ENCODE measurements at places on chromosomes 7 and 10.

DNA sequence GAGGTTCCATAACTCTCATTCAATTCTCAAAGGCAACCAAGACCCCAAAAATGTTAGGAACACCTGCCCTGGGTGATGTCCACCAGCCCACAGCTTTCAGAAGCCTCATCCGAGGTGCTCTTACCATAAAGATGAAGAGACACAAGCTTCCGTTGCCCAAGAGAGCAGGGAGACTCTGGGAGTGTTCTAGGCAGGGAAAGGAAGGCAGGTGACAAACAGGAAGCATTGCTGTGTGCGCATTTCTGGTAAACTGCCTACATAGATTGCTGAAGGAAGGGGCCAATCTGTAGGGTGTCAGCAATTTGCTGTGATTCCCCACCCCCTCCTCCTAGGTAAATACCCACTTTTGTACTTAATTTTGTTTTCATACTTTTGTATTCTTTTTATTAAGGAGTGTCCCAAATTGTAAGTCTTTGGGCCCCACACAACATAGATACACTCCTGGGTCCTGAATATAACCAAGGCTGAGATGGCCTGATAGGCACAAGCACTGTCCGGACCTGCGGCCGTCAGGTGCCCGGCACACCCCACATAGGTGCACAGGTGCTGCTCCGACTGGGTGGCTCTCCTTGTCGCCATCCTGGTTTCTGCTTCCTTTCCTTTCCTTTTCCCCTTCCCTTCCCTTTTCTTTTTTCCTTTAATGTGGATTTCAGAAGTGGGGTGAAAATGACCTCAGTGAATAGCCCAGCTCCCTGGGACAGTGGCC, 51.4 kb upstream of the SMNDC1 start:
- DNase-seq, result no peak

DNA sequence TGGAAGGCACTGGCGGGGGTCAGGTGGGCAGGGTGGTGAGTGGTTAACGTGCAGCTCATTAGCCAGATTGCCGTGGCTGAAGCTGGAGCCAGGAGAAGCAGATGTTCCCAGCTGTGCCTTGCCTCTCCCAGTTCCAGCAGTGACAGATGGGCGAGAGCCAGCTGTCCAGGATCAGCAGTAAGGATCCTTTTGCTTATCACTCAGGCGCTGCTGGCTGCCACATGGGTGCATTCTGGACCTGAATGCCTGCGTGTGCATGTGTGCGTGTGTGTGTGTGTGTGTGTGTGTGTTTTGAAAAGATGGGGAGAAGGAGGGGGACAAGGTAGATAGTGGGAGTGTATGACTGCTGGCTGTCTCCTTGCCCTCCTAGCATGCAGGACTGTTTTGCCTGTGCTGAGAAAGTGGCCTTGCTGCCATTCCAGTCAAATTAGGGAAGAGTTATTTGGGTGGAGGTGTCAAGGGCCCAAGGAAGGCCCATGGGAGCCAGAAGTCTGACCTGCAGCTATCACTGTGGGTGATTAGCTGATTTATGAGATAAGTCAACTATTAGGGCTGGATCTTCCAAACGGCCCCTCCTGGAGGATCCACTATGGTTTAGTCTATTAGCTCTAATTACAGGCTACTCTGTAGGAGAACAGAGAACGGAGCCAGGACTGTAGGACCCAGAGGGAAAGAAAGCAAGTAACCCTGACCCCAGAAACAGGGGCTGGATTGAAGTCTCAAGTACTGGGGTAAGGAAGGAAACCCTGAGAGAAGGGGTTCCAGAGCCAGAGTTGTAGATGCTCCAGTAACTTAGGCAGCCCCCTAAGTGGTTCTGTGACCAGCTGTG, 3.3 kb downstream of the EPHA1 start:
- no peak for DNase-seq

GRCh38 chr10:78255214-78255613, 221.6 kb downstream of the RPS24 start:
- DNase-seq, result no peak

DNA sequence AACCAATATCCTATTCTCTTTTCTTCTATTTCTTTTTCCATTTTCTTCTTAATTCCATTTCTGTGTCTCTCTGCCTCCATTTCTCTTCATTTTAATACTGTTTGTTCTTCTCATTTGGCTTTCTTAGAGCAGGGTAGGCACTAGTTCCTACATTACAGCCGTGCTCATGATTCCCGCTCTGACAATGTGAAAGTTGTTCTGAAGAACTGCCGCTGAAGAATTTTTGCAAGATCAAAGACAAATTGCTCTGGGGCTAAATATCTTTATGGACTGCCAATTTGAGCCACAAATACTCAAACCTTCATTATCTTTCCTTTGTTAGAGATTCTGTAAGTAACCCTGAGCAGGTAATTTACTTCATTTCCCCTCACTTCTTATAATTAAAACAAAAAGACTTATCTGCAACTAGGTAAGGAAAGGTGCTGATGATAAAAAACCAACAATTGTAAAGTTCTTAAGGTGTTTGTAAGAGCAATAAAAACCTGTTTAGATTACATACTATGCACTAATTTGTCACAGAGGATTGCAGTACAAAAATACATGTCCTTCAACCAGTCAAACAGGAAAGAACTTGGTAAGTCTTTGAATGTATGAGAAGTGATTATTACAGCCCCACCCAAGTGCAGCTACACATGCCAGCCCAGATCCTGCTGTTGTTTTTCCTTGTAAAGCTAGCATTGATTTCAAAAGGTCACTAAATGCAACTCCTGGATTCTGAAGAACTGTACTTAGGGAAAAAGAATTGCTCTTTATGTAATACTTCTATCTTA, 127.5 kb downstream of the COL28A1 start:
- DNase-seq, result peak; percentile 36

DNA sequence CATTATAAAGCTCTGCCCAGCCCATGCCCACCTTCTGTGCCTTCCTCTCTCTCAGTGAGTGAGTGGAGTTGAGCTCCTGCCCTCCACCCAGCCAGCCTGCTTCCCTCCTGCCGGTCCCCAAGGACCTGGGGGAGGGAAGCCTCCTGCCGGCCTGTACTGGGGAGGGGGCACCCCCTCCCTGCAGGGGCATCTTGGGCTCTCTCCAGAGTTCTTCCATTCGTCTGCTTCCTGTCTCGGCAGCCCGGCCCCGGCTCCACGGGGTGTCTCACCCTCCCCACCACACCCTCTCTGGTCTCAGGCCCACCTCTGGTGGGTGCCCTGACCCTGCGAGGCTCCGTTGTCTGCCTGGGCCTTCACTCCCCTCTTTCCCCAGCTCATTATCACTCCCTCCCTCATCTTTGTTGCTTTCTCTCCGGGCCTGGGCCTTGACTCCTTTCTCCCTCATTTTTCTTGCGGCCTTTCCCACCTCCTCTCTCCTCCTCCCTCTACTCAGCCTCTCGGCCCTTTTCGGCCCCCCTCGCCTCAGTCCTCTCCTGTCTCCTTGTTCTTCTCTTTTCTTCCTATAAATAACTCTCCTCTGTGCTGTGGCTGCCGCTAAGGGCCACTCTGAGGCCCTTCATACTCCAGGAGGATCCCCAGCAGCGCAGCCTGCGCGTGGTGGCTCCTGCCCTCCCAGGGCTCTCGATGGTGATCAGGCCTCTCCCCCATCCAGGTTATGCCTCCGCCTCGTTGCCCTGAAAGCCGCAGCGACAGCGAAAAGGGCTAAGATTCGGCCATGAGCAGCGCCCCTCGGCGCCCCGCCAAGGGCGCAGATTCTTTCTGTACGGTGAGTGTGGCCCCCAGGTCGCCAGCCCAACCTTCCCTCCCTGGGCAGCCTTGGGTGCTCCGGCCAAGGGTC, 2.1 kb downstream of the SLC4A2 start:
- no peak for DNase-seq

DNA sequence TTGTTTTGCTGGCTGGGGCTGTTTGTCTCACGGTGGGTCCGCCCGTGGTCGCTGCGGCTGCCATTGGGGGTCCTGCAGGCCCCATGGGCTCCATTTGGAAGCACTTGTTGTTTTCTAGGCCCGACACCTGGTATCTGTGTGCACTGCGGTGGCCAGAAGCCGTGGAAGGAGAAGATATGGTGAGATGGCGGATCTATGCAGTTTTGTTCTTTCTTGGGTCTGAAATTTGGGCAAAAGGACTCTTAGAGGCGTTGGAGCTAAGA, 109.5 kb upstream of the SHH start:
- DNase-seq, result no peak

GRCh38 chr10:21529032-21529910, 3.8 kb upstream of the SKIDA1 start:
- DNase-seq, result no peak

DNA sequence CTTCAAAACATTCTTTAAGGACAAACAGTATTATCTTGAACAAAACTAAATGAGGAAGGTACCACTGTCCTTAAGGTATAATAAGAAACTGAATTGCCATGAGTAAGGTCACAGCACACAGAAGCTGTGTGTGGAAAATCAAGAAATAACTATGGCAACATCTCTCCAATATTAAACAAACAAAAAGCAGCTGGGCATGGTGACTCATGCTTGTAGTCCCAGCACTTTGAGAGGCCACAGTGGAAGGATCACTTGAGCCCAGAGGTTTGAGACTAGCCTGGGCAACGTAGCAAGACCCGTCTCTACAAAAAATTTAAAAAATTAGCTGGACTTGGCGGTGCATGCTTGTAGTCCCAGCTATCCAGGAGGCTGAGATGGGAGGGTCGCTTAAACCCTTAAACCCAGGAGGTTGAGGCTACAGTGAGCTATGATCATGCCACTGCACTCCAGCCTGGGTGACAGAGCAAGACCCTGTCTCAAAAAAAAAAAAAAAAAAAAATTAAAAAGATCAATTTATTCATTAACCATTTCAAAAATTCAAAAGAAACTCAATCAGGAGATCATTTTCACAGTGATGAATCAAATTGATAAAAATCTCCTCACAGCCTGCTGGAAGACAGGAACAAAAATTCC, 195.4 kb downstream of the SKIDA1 start:
- peak; percentile 52 for DNase-seq

- no peak for DNase-seq
Measured at GRCh38 chr7:92415225-92415624, 32.1 kb upstream of the GATAD1 start.

DNA sequence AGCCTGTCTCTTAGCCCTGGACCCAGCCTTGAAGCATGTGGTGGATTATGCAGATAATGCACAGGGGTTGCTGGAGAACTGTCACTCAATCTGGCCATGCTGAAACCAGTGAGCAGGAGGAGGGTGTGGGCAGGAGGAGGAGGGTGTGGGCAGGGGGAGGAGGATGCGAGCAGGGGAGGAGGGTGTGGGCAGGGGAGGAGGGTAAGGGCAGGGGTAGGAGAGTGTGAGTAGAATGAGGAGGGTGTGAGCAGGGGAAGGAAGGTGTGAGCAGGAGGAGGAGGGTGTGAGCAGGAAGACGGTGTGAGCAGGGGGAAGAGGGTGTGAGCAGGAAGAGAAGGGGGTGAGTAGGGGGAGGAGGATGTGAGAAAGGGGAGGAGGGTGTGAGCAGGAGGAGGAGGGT, 18.8 kb downstream of the CAMK2B start:
- DNase-seq, result no peak

- DNase-seq, result no peak
Measured at GRCh38 chr10:17003651-17004286, 125.8 kb downstream of the CUBN start.

DNA sequence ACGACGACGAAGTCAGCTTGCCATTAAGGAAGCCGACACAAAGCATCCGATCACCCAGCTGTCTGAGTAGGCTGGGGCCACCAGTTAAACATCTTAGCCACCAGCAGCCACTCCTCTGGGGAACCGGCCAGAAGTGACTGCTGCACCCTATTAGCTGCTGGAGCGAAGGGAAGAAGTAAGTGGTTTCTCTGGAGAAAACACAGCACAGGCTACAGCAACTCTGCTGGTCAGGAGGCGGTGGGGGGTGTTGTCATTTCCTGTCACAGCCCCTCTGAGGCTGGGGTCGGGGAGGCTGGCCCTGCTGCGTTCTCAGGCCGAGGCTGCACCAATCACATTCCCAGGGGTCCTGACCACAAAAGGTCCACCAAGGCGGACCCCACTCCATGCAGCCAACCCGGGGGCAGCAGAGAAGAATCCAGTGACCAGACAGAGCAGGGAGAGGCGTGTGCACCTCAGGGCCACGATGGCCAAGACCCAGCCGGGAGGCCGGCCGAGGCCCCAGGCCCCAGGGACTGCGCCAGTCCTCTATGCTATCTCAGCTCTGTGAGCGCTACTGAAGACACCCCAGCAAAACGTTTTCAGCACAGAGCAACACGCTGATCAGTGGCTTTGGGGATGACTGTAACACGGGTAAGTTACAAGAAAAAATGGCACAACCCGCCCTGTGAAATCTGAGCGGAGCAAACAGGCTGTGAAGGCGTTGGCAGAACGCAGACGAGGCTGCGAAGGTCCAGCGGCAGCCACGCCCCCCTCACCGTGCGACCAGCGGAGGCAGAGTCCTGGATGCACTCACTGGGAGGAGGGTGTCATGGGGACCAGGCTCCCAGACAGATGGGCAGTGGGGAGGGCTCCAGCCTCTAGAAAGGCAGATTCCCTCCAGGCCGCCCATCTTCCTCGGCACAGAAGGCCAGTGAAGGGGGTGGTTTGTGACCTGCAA, 24.8 kb downstream of the STK32C start:
- DNase-seq, result no peak

DNA sequence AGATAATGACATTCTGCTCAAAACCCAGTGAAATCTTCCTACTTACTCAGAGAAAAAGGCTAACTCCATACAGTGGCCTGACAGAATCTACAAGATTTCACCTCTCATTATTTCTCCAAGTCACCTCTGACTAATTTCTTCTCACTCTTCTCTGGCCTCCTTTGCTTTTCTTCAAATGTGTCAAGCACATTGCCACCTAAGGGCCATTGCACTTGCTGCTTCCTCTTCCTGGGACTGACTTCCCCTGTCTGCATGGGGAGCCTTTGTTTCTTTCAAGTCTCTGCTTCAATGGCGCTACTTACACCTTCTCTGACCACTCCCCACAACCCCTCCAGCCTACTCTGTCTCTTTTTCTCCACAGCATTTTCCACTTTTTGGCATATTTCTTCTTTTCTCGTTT, 36.0 kb downstream of the PRTFDC1 start:
- DNase-seq, result no peak

DNA sequence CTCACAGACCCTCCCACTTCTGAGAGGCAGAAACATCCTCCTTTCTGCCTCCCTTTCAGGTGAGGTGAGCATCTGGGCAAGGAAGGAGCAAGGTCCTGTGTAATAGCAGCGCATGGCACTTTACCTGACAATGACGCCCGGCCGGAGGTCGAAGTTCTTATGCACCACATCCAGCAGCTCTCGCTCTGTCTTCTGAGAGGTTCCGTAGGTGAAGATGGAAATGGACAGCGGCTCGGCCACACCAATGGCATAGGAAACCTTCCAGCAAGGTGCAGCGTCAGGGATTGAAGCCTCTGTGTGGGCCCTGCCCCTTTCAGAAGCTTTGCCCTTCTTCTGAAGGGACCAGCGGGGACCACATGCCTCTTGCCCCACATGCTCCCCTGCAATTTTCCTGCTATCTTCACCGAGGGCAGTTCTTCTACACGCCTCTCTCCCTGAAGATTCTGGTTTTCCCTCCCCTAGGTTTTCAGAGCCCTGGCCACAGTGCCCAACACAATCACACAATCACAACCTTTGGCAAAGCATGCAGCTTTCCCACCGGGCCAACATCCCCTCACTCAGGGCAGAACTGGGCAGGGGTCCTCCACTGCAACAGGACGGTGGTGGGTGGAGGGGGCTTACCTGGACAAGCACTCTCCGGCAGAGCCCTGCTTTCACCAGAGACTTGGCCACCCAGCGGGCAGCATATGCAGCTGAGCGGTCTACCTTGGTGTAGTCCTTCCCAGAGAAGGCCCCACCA, 14.9 kb downstream of the MAT1A start:
- no peak for DNase-seq

- DNase-seq, result peak; percentile 58
Measured at GRCh38 chr10:129161150-129161549, 305.9 kb upstream of the MGMT start.

Data from T47D (cell line).